ENCODE measurements at places on chromosomes 5 and 9.

DNA sequence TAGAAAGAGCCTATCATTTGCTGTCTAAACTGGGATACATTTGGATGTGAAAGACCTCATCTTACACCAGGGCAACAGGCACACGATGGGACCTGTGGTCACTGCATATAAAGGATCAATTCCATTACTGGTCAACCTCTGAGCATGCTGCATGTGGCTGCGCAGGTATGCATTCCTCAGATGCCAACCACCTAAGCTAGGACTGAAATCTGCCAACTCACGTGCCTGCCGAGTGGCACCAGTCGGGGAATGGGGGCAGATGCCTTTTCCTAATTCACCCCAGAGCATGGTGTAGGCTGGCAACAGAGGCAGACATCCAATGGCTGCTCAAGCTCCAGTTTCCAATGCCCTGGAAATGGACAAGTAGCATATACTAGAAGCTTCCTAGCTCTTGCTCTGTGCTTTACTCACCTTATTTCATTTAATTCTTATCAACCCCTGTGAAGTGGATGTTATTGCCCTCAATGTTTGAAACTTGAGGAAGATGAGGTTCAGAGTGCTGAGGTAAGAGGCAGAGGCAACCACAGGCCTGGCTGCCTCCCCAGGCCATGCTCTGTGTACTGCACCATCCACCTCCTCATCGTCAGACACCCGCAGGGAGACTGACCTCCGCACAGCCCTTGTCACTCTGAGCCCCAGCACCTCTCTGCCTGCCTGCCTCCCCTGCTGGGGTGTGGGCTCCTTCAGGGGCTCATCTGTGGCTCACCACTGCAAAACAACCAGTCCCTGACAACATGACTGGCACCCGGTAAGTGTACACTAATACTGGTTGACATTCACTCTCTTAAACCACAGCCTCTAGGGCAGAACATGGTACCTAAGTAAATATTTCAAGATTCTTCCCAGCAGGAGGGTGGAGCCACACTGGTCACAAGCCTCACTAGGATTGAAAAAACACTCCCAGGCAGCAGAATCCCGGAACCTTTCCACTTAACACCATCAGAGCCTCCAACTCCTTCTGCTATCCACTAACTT, 228.5 kb downstream of the CRB2 start:
- DNase-seq: no peak

DNA sequence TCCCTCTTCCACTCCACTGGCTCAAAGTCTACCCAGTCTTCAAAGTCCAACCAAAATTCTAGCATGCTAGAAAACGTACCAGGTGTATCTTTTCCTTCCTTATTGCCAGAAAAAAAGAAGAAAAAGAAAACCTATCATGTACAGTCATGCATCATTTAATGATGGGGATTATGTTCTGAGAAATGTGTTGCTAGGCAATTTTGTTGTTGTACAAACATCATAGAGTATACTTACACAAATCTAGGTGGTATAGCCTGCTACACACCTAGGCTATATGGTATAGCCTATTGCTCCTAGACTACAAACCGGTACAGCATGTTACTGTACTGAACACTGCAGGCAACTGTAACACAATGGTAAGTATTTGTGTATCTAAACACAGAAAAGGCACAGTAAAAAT, 104.8 kb downstream of the SREK1 start:
- no peak for DNase-seq

DNA sequence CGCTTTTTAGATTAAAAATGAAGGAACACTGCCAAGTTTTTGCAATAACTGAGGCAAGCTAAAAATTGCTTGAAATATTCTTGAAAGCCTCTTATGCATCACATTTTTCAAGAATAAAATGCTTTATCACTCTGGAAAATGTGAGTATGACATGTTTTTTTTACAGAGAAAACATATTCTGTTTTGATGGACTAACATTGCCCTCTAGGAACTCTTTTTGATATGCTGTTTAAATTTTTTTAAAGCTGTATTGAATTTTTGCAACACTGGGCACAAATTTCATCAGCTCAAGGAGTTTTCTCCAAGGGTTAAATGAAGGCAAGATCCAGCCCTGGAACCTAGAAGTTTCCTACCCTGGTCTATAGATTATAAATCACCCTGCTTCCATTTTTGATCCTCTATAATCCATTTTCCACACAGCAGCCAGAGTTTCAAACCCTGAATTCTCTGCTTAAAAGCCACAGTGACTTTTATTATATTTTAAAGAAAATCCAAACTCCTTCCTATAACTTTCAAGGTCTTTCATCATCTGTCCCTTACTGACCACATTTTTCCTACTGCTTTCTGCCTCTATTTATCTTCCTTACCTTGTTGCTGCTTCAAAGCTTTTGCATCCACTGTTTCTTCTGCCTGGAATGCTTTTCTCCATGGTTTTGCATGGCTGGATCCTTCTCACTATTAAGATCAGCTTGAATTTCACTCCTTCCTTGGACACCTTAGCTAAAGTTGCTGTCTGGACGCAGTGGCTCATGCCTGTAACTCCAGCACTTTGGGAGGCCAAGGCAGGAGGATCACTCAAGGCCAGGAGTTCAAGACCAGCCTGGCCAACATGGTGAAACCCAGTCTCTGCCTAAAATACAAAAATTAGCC, 60.9 kb downstream of the IL31RA start:
- DNase-seq: no peak

DNA sequence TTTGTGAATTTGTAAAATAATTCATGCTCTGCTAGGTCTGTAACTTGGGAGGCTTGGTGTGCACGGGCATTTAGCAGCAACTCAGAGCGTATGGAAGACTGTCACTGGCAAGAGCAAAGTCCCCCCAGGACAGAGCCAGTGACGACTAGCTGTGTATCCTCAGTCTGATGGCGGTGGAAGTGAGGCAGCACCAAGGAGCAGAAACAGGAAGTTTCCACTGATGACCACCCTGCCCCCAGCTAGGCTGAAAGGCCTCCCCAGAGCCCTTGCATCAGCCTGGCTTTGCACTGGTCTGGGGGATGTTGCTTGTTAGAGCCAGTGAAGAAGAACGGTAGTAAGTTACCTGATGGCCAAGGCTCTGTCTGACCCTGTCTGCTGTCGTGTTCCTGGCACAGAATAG, 66.8 kb upstream of the ABL1 start:
- no peak for DNase-seq

DNA sequence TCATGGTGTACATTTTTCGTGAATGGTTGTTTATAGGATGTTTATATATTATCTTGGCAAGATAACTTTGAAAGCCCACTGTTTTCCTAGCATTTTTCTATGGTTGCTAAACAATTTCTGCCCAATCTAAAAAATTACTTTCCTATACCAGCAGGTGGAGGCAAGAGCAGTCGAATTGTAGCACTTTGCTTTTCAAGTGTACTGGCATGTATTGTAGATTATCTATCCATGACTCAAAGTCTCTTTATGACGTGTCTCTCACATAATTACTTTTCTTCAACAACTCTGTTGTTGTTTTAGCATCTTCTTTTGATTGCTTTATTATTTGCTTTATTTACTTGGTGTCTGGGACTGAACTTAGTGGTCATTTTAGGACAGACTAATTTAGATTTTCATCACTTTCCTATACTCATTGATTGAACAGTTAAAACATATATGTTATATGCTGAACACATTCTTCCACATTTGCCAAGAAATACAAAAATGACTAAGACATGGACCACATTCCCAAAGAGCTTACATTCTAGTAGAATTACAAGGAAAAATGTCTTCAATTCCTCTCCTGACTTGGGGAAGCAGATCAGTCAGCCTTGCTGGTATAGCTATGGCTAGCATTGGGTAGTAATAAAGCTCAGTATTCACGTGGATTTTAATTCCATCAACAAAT, 20.7 kb downstream of the NLN start:
- peak; percentile 61 for DNase-seq

DNA sequence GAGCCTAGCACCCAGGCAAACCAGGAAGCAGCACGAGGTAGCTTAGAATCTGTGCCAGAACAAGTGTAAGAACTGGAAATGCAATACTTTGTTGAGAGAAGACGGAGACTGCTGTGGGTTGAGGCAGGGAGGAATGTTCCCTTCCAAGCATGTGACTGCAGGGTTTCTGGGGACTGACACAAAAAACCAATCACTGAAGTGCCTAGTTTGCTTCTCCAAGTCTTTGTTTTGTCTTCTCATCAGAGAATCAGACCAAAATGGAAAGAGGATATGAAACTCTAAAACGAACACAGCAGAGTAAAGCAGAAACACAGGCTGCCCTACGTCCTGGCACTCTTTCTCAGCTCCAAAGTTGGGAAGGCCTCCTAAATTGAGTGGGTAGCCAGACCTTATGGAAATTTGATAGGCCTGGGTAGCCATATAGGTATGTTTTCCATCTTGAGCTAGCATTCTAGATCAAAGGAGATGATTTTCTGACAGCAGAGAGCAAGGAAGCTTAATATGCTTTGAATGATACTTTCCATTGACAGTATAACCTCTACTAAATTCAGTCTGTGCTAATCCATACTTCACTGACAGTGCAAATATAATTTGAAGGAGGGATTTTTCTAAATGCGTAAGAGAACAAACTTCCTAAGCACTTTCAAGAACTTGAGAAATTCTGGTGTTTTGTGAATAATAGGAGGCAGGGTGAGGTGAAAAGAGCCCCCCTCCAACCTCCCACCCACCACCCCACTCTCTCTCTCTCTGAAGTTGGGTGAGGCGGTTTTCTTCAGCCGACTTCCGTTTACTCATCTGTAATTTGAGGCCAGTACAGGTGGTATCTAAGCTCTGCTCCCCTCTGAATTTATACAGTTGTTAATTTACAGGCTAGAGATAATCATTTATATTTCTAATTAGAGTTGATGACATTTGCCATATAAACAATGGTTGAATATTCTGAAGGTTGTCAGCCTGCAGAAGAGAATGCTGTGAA, 5.5 kb downstream of the ADRB2 start:
- no peak for DNase-seq

- DNase-seq: no peak
Observed at GRCh38 chr9:132451276-132451675, 41.3 kb downstream of the CFAP77 start.

DNA sequence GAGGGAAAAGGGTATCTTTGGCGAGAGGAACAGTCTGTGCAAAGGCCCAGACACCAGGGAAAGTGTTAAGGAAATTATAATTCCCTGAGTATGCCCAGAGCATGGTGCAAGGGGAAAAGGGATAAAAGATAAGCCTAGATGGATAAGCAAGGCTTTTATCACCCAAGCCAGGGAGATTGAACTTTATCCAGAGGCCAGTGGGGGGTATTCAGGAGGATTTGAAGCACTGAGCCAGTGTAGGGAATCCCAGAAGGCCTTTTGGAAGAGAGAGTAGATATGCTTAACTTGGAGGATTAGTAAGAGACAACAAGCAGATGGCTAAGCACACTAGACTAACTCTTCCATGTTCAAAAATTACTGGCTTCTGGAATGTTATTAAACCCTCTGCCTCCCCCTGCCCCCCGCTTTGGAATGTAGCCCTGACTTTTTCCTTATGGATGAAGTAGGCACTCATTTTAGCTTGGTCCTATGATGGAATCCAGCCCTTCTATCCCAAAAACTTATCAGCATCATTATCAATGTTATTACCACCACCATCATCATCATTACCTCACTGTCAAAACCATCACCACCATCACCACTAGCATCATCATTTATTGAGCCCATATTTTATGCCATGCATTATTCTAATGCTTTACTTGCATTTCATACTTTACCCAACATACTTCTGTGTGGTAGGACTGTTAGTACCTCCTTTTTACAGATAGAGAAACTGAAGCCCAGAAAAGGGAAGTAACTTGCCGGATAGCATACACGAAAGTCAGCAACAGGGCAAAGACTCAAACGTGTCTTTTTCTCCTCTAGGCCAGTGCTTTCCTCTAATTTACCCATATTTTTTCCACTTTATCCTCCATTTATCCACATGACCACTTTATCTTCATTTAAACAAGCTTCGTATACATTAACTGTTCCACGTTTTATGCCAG, 237.0 kb downstream of the PAPPA start:
- no peak for DNase-seq

DNA sequence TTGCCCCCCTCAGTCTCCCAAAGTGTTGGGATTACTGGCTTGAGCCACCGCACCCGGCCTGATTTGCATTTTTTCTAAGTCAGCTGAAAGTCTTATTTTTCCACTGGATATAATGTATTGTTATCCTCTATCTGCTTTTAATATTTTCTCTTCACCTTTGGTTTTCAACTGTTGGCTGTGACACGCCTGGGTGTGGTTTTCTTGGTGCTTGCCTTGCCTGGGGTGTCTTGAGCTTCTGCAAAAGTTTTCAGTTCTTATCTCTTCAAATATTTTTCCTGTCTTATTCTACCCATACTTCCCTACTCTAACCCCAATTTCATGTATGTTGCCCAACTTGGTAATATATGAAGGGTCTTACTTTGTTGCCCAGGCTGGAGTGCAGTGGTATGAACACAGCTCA, 4.3 kb upstream of the MXD3 start:
- no peak for DNase-seq

Measured in brain microvascular endothelial cell (primary cell).